Fibroblast of mammary gland (primary cell): ENCODE measurements at places on chromosomes 5 and 9.

DNA sequence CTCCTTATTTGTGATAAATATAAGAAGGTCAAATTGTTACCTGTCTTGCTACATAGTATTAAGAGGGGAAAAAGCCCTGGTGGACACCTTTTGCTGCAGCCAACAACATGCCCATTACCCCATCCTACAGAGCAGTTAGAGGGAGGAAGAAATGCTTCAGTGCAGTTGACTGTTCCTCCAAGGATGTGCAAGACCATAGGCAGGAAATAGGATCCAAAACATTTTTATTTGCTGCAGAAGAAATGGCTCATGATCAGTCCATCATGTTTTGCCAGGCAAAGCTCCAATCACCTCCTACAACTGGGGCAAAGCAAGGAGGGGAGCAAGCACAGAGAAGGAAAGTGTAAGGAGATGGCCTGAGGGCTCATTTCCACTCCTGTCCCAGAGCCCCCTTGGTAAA is 399.1 kb upstream of the PIK3R1 start:
- DNase-seq: peak; percentile 68

DNA sequence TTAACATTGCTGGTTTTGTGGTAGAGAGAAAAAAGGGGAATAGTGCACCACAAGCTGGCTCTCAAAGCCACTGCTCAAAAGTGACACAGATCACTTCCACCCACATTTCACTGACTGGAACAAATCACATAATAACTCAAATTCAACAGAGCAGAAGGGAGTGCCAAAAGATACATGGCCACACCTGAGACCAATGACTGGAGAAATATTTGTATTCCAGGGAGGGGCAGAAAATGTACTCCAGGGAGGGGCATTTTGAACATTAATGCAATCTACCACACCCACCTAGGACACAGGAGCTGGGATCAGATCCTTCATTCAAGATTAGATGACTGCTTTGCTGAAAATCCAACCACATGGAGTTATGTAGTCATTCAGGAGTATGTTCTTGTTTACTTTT is 44.8 kb upstream of the ALDOB start:
- no peak for DNase-seq

- no peak for DNase-seq
Observed at GRCh38 chr9:136454026-136454796, 14.6 kb upstream of the INPP5E start.

GRCh38 chr5:137016783-137017324 is 482.3 kb downstream of the SPOCK1 start:
- no peak for DNase-seq

DNA sequence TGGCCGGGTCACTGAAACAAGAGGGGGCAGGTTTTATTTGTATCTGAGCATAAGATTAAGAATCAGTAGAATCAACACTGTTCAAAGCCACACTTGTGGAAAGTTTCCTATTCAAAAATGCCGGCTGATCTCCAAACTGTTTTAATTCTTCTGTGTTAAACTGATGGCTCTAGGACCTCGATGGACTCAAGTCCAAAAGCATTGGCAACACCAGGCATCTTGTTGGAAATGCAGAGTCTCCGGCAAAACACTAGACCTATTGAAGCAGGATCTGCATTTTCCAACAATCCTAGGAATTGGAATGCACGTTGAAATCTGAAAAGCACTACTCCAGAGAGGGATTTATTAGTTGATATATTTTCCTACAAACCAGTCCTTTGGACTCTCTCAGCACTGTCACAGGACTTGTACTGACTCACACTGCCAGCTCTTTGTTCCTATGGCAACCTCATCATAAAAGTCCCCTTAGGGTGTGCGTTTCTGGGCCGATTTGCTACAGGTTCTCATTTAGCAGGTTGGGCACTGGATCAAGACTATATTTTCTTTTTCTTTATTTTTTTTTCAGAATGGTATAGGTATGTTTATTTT is 48.1 kb upstream of the PCA3 start:
- peak; percentile 57 for DNase-seq

DNA sequence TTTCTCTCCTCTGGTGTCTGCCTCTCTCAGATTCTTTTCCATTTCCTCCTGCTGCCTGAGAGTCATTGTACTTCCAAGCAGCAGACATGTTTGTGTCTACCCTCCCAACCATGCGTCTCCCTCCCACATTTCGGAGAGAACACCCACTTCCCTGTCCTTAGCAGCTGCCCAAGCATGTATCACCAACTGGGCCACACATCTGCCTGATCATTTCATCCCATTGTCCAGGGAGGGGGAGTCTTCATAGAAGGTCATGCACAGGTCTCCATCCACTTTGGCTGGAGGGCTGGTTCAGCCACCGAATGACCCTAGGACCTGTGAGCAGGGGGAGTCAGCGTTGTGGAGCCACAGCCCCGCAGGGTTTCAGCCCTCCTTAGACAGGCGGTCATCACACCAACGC is 75.4 kb downstream of the MAP1B start:
- DNase-seq: no peak

- peak; percentile 66 for DNase-seq
Observed at GRCh38 chr9:94802793-94803192, 76.3 kb downstream of the AOPEP start.

DNA sequence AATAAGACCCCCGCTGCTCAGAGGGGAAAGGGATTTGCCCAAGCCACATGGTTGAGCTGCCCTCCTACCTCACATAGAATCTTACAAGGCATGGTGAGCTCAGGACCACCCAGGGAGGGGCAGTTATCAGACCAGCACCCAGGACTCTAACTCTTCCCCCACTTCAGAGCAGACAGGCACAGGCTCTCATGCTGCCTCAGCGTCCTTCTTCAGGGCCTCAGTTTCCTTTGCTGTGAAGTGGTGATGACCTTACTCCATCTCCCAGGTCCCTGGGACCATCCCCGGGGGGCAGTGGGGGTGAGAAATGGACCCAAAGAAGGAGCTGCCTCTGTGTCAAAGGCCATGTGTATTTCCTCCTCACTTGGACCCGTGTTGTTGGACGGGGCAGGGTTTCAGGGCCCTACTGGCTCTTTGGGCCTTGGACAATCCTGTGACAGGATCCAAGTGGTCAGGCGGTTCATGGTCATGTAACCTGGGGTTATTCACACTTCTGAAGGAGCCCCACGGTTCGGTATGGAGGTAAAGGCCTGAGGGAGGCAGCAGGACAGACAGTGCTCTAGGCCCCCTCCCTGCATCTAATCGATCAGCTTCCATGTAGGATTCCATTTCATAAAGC is 31.7 kb upstream of the CSF1R start:
- peak; percentile 2 for DNase-seq

DNA sequence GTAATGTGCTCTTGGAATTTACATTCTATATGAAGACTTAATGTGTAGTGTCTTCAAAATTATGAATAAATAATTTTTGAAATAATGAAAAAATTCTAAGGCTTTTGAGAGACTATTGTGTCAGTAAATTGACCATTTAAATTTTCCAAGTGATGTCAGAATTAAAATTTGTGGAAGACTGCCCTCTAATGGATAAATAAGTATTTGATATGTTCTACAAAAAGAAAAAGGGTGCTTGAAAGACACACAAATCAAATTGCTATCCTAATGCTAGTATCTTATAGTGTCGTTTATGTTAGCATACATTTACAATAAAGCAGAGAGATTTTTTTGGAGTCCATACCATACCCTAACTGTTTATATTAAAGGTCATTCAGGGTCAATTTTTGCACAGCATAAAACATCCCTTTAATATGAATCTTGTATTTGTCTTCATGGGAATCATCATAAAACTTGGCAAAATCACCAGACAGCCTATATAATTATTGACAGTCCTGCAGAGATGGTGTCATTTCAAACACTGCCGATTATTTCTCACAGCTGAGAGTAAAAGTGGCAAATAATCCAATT is 120.8 kb upstream of the SLC27A6 start:
- peak; percentile 40 for DNase-seq
